ENCODE measurements at places on chromosomes 3 and 15. TPM values are rescaled to one million over a fixed set of nuclear protein-coding genes. Genes with fewer than 3 reads are reported as not detected.

The IL17RB gene
- not detected for total RNA-seq

The EFHB gene
- total RNA-seq = 2.9 TPM

The PXYLP1 gene
- total RNA-seq = 15.8 TPM

The UBXN7 gene
- 13.9 TPM for total RNA-seq

The CHRM5 gene
- not detected for total RNA-seq

The BTLA gene
- total RNA-seq = not detected

The C2CD4A gene
- not detected for total RNA-seq

The DGKG gene
- total RNA-seq = not detected

The ZNF80 gene
- total RNA-seq = not detected

The SENP5 gene
- 36.2 TPM for total RNA-seq

The CNTN3 gene
- total RNA-seq = 18.5 TPM

The MYZAP gene
- not detected for total RNA-seq

The PRR20G gene
- total RNA-seq = not detected

The TRH gene
- total RNA-seq = not detected

The SCAANT1 gene
- total RNA-seq = not detected

The SMCO1 gene
- not detected for total RNA-seq

The GOLGA8G gene
- total RNA-seq = not detected

The RBP2 gene
- total RNA-seq = not detected

The SLC38A3 gene
- not detected for total RNA-seq

All from GM23248 (cell line).